ENCODE measurements at places on chromosomes 1 and 21. TPM values are rescaled to one million over a fixed set of nuclear protein-coding genes. Genes with fewer than 3 reads are reported as not detected.

Gene PGLYRP4
- not detected for total RNA-seq

Gene TRIM45
- total RNA-seq = 13.0 TPM

Gene ABCG1
- 8.7 TPM for total RNA-seq

Gene PGLYRP3
- total RNA-seq = not detected

Gene C1QB
- total RNA-seq = 96.2 TPM

GRCh38 chr1:67814121-67814772 is 19.0 kb downstream of the GNG12 start:
- H3K36me3 ChIP-seq = no peaks in the 10 kb centered on the region
- H3K27ac ChIP-seq = peak overlapping the region; percentile 72
- no peaks in the 10 kb centered on the region for H3K27me3 ChIP-seq
- peaks cover 52% of the 10 kb centered on the region for H3K4me1 ChIP-seq
- no peak for DNase-seq
- no peak overlapping the region for H3K4me3 ChIP-seq

DNA sequence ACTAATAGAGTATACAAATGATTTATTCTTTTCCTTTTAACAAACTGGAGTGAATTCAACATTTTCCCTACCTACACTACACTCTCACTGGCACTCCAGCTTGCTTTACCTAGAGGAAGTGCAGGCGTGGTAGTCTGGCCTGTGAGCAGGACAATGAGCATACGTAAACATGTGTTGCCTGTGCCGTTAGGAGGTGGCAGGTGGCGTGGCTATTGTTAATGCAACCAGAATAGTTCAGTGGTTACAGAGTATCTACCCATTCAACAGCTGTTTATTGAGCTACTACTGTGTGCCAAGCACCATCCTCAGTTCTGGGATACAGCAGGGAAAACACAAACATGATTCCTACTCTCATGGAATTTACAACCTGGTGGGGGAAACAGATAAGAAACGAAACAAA is 299.7 kb upstream of the KAZN start:
- no peak for DNase-seq
- no peak overlapping the region for H3K4me3 ChIP-seq

DNA sequence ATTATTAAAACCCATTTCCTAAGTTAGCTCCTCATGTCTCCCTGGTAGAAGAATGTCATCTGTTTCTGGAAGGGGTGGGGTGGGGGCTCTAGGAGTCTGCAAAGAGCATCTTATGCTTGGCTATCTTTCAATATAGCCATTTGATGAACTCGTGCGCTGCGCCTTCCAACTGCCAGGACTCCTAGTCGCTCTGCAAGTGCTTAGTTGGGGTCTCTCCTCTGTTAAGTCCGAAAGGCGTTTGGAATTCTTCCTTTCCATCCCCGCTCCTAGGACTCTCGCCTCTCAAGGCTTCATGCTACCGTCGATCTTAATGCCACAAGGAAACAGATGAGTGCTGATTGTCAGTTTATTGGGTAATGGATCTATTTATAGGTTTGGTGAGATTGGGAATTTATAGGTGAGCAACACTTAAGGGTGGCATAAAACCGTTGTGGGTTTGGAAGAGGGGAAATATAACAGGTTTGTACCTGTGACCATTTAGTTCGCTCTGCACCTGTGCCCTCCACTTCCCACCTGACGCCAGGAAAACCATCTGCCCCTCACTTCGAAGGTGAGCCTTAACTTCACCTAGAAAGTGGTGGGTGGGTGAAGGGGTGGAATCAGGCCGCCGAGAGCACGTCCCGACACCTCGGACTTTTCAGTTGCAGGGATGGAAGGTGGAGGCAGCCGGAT is 1.1 kb downstream of the KCNH1 start:
- H3K4me1 ChIP-seq = peaks cover 18% of the 10 kb centered on the region
- no peaks in the 10 kb centered on the region for H3K36me3 ChIP-seq
- H3K4me3 ChIP-seq = peak overlapping the region; percentile 64
- peaks cover 89% of the 10 kb centered on the region for H3K27me3 ChIP-seq
- no peak for DNase-seq
- no peak overlapping the region for H3K27ac ChIP-seq

GRCh38 chr1:242718967-242719366 is 194.5 kb upstream of the PLD5 start:
- H3K4me3 ChIP-seq = no peak overlapping the region
- no peak overlapping the region for H3K27ac ChIP-seq
- H3K4me1 ChIP-seq = peaks cover 6% of the 10 kb centered on the region
- H3K36me3 ChIP-seq = no peaks in the 10 kb centered on the region

- H3K36me3 ChIP-seq = no peaks in the 10 kb centered on the region
- peaks cover 6% of the 10 kb centered on the region for H3K4me1 ChIP-seq
- no peaks in the 10 kb centered on the region for H3K27me3 ChIP-seq
- no peak for DNase-seq
- H3K27ac ChIP-seq = no peak overlapping the region
- no peak overlapping the region for H3K4me3 ChIP-seq
Observed at GRCh38 chr21:27393726-27394125, 426.8 kb upstream of the ADAMTS5 start.

DNA sequence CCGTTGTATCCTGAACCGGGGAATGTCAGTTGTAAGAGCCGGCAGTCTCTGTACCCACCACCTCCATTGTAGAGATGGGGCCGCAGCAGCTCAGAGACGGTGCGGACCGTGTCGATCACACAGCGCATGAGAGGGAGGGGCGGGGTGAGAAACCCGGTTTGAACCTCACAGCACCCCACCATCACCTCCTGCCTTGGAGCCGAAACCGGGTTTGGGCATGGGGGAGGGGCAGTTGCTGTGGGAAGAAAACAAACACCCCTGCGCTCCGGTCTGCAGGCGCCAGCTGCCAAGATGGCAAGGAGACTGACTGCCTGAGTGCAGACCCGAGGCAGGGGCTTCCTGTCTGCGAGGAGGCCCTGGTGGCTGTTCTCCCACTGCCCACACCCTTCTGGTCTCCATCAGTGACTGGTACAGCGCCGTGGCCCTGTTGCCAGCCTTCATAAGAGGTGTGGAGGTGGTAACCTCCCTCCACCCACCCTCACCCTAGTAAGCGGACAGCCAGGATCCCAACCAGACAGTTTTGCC is 69.2 kb upstream of the SSBP3 start:
- no peak for DNase-seq
- peak overlapping the region; percentile 60 for H3K4me3 ChIP-seq
- peaks cover 17% of the 10 kb centered on the region for H3K4me1 ChIP-seq
- peaks cover 35% of the 10 kb centered on the region for H3K27me3 ChIP-seq

DNA sequence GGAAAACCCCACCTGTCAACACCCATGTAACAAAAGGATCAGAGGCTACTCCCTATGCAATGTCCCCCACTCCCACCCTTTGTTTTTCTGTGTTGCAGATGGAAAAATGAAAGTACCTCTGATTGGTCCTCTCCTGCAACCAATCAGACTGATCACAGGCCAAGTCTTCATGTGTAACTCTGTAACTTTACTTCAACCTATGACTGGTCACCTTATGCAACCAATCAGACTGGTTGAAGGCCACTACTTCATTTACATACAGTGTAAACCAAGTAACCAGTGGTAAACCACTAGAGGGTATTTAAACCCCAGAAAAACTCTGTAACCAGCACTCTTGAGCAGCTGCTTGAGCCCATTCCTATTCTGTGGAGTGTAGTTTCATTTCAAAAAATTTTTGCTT is 266.3 kb upstream of the OLFM3 start:
- no peaks in the 10 kb centered on the region for H3K27me3 ChIP-seq
- DNase-seq = no peak
- H3K27ac ChIP-seq = no peak overlapping the region
- H3K4me3 ChIP-seq = no peak overlapping the region

GRCh38 chr21:15669247-15669646 is 60.5 kb upstream of the USP25 start:
- no peak overlapping the region for H3K27ac ChIP-seq
- H3K27me3 ChIP-seq = no peaks in the 10 kb centered on the region

GRCh38 chr1:164604541-164604940 is 45.6 kb downstream of the PBX1 start:
- H3K27ac ChIP-seq = no peak overlapping the region
- no peak overlapping the region for H3K4me3 ChIP-seq
- peaks cover 80% of the 10 kb centered on the region for H3K4me1 ChIP-seq
- DNase-seq = no peak
- H3K36me3 ChIP-seq = no peaks in the 10 kb centered on the region

- H3K4me3 ChIP-seq = no peak overlapping the region
- no peaks in the 10 kb centered on the region for H3K36me3 ChIP-seq
- H3K27ac ChIP-seq = peak overlapping the region; percentile 25
- no peaks in the 10 kb centered on the region for H3K27me3 ChIP-seq
Observed at GRCh38 chr1:234957330-234958065, 171.1 kb downstream of the TOMM20 start.

GRCh38 chr1:171872430-171872829 is 31.1 kb downstream of the DNM3 start:
- no peaks in the 10 kb centered on the region for H3K27me3 ChIP-seq
- H3K36me3 ChIP-seq = no peaks in the 10 kb centered on the region
- H3K4me1 ChIP-seq = peaks cover 15% of the 10 kb centered on the region
- H3K27ac ChIP-seq = no peak overlapping the region
- no peak for DNase-seq
- no peak overlapping the region for H3K4me3 ChIP-seq

- no peak overlapping the region for H3K27ac ChIP-seq
- peaks cover 6% of the 10 kb centered on the region for H3K4me1 ChIP-seq
- no peak overlapping the region for H3K4me3 ChIP-seq
- no peak for DNase-seq
- peaks cover 27% of the 10 kb centered on the region for H3K36me3 ChIP-seq
Observed at GRCh38 chr1:109500941-109501381, 7.1 kb downstream of the CYB561D1 start.

DNA sequence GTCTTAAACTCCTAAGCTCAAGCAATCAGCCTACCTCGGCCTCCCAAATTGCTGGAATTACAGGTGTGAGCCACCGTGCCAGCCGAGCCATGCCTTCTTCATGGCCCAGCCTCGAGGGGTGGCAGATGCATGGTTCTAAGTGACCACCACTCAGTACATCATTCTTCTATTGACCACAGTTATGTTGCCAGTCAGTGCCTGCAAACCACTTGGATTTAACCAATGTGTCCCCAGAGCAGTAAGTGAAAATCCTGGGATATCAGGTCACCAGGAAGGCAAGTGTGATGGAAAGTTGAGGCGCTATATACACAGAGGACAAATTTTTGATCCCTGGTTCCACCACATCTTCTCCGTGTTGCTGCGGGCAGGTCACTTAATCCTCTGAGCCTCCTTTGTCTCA is 37.0 kb upstream of the RD3 start:
- H3K4me1 ChIP-seq = peaks cover 46% of the 10 kb centered on the region
- H3K36me3 ChIP-seq = no peaks in the 10 kb centered on the region
- no peaks in the 10 kb centered on the region for H3K27me3 ChIP-seq
- DNase-seq = no peak
- H3K27ac ChIP-seq = no peak overlapping the region
- H3K4me3 ChIP-seq = no peak overlapping the region

DNA sequence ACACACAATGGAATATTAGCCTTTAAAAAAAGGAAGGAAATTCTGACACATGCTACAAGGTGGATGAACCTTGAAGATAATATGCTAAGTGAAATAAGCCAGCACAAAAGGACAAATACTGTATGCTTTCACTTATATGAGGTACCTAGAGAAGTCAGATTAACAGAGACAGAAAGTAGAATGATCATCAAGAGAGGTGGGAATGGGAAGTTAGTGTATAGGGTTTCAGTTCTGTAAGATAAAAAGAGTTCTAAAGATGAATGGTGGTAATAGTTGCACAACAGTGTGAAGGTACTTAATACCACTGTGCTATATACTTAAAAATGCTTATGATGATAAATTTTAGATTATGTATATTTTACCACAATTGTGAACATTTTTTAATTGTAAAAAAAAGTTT is 7.2 kb downstream of the RPAP2 start:
- H3K27ac ChIP-seq = no peak overlapping the region
- no peak for DNase-seq
- no peaks in the 10 kb centered on the region for H3K4me1 ChIP-seq

DNA sequence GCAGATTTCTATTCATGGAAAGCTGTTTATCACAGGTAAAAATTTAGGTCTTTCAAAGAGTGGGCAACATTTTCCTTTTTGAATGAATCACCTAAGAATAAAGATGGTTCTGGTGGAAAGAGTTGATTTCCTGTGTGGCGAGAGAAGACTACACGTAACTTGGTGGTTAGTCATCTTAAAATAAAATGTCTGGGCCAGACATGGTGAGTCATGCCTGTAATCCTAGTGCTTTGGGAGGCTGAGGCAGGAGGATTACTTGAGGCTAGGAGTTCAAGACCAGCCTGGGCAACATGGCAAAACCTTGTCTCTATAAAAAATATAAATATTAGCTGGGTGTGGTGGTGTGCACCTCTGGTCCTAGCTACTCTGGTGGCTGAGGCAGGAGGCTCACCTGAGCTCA is 65.7 kb downstream of the DISP1 start:
- H3K27me3 ChIP-seq = no peaks in the 10 kb centered on the region
- H3K4me1 ChIP-seq = peaks cover 3% of the 10 kb centered on the region
- H3K27ac ChIP-seq = no peak overlapping the region

All from left ventricle myocardium inferior (tissue), 1 donor.